ENCODE measurements at places on chromosomes 2 and 18. TPM values are rescaled to one million over a fixed set of nuclear protein-coding genes. Genes with fewer than 3 reads are reported as not detected.

Gene INO80C
- 30.0 TPM for total RNA-seq

Gene LYPD6
- total RNA-seq, result 30.1 TPM

Gene SPAG16
- 54.4 TPM for total RNA-seq

Gene MARCO
- total RNA-seq, result not detected

Gene UBXN2A
- total RNA-seq, result 23.7 TPM

Gene LHCGR
- not detected for total RNA-seq

Gene ZNF521
- total RNA-seq, result 39.1 TPM

Gene COPS8
- 48.2 TPM for total RNA-seq

Gene ADRA2B
- 0.91 TPM for total RNA-seq

All from progenitor cell of endocrine pancreas (in vitro differentiated cells).